ENCODE measurements at places on chromosomes 5 and 9.

GRCh38 chr5:151483176-151483575 is 35.8 kb downstream of the SLC36A1 start:
- H3K27me3 ChIP-seq = no peaks in the 10 kb centered on the region
- no peak overlapping the region for H3K4me3 ChIP-seq
- H3K27ac ChIP-seq = no peak overlapping the region
- no peaks in the 10 kb centered on the region for H3K4me1 ChIP-seq

DNA sequence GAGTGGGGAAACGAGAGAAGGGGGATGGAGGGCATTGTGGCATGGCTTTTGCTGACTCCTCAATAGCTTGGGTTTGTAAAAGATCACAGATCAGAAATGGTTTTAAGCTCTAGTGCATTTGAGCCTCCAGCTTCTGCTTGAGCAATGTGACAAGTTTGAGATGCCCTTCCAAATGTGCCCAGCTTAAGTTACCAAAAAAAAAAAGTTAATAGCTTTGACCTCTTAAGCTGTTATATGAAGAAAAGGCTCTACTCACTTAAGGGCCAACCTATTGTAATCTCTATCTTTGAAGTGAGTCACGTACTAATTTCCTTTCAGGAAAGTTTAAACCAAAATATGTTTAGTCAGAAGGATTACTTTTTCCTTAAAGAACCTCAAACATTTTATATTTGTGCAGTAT is 428.8 kb upstream of the ACTBL2 start:
- no peak overlapping the region for H3K27ac ChIP-seq
- H3K27me3 ChIP-seq = no peaks in the 10 kb centered on the region
- no peak for DNase-seq
- no peaks in the 10 kb centered on the region for H3K36me3 ChIP-seq
- H3K4me1 ChIP-seq = no peaks in the 10 kb centered on the region
- no peak overlapping the region for H3K4me3 ChIP-seq

- no peaks in the 10 kb centered on the region for H3K27me3 ChIP-seq
- H3K27ac ChIP-seq = no peak overlapping the region
- DNase-seq = no peak
- H3K4me1 ChIP-seq = no peaks in the 10 kb centered on the region
These were observed 29.1 kb upstream of the TOMM5 start for GRCh38 chr9:37621273-37622121.

DNA sequence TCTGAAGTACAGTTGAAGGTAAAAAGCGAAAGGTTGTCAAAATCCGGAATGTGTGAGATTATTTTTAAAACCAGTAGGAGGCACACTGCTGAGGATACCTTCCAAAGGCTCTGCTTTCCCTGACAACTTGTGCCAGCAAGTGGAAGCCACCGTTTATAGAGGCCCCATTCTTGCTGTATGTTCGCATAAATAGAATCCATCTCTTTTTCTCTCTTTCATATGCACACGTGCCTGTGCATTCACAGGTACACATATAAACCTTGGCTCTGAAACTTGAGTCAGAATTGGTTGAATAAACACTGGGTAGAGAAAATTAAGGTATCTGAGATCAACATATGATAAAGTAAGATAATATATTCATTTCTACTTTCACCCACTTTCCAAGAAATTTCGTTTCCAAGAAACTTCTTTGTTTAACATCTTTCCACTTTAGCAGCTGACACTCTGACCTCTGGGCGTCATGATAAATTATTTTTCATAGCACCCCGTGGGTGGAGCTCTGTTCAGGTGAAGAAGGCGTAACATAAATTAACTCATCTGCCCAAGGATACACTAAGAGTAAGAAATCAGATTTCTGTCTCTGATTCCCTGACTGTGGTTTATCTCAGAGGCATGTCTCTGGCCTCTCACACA is 63.7 kb upstream of the RICTOR start:
- no peaks in the 10 kb centered on the region for H3K36me3 ChIP-seq
- H3K27me3 ChIP-seq = no peaks in the 10 kb centered on the region
- no peak overlapping the region for H3K4me3 ChIP-seq

- no peaks in the 10 kb centered on the region for H3K4me1 ChIP-seq
- no peak for DNase-seq
- H3K4me3 ChIP-seq = no peak overlapping the region
These were observed 704.9 kb upstream of the CDH18 start for GRCh38 chr5:20692913-20693312.

- H3K36me3 ChIP-seq = no peaks in the 10 kb centered on the region
- no peak overlapping the region for H3K27ac ChIP-seq
- DNase-seq = no peak
- no peaks in the 10 kb centered on the region for H3K4me1 ChIP-seq
These were observed 201.0 kb downstream of the MAPKAP1 start for GRCh38 chr9:125505988-125506438.
